ENCODE measurements at places on chromosomes 5 and 9. TPM values are rescaled to one million over a fixed set of nuclear protein-coding genes. Genes with fewer than 3 reads are reported as not detected.

- peaks cover 8% of the 10 kb centered on the region for H3K4me1 ChIP-seq
- no peaks in the 10 kb centered on the region for H3K27me3 ChIP-seq
- no peaks in the 10 kb centered on the region for H3K36me3 ChIP-seq
- no peak overlapping the region for H3K27ac ChIP-seq
- DNase-seq, result no peak
- no peak overlapping the region for H3K4me3 ChIP-seq
These were observed 135.4 kb upstream of the TAS2R1 start for GRCh38 chr5:9765419-9766140.

DNA sequence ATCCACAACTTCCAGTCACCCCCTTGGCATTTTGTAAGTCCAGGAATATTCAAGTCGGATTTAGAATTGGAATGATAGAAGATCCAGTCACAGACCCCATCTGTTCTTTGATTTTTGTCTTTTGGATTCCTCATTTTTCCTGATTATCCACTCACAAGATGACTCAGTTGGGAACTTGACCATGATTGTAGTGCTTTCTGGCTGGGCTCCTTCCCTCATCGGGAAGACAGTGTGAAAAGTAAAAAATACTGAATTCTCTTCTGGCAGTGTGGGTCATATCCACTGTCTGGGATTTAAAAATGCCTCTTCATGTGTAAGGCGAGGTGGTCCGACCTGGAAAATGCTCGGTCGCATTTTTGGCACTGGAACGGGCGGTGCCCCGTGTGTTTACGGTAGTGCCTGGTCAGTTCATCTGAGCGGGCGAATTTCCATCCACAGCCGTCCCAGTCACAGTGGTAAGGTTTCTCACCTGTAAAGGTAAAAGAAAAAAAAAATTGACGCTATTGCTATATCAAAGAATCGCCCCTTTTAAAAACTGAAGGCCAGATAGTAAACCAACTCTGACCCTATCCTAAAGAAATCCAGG is 4.0 kb downstream of the KLF4 start:
- H3K27me3 ChIP-seq, result peaks cover 45% of the 10 kb centered on the region
- no peak overlapping the region for H3K4me3 ChIP-seq
- peaks cover 17% of the 10 kb centered on the region for H3K4me1 ChIP-seq
- H3K27ac ChIP-seq, result no peak overlapping the region

DNA sequence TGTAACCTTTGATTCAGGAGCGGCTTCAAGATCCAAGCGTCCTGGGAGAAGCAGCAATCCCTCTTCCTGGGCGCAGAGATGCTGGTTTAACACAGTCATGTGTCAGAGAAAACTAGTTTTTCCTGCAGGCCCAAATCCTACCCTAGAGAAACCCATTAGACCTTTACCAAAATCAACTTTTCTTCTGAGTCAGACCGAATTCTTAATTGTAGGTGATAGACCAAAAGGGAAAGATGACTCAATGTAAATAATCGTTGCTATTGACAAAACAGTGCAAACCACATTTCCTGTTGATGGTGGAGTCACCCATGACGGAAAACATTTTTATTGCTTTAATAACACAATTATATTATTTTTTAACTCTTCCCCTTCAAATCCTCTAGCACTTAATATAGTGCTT is 40.1 kb downstream of the SLC1A1 start:
- H3K4me3 ChIP-seq, result no peak overlapping the region
- no peak overlapping the region for H3K27ac ChIP-seq
- no peaks in the 10 kb centered on the region for H3K27me3 ChIP-seq
- no peaks in the 10 kb centered on the region for H3K36me3 ChIP-seq
- DNase-seq, result no peak
- H3K4me1 ChIP-seq, result no peaks in the 10 kb centered on the region

GRCh38 chr5:66306105-66306843 is 162.2 kb downstream of the SREK1 start:
- no peak overlapping the region for H3K27ac ChIP-seq
- H3K4me3 ChIP-seq, result no peak overlapping the region
- DNase-seq, result no peak
- no peaks in the 10 kb centered on the region for H3K4me1 ChIP-seq
- H3K27me3 ChIP-seq, result peaks cover 36% of the 10 kb centered on the region

- H3K36me3 ChIP-seq, result peaks cover 57% of the 10 kb centered on the region
- peak overlapping the region; percentile 65 for H3K27ac ChIP-seq
- no peak for DNase-seq
- H3K4me3 ChIP-seq, result no peak overlapping the region
- peaks cover 42% of the 10 kb centered on the region for H3K4me1 ChIP-seq
- no peaks in the 10 kb centered on the region for H3K27me3 ChIP-seq
These were observed 9.2 kb downstream of the ENC1 start for GRCh38 chr5:74631081-74631953.

- no peaks in the 10 kb centered on the region for H3K27me3 ChIP-seq
- no peak overlapping the region for H3K27ac ChIP-seq
- peaks cover 4% of the 10 kb centered on the region for H3K36me3 ChIP-seq
- peaks cover 30% of the 10 kb centered on the region for H3K4me1 ChIP-seq
These were observed 433.4 kb upstream of the TNC start for GRCh38 chr9:115551396-115551795.

GRCh38 chr9:113646491-113646890 is 183.0 kb downstream of the RGS3 start:
- no peak overlapping the region for H3K27ac ChIP-seq
- H3K4me1 ChIP-seq, result peaks cover 7% of the 10 kb centered on the region
- H3K36me3 ChIP-seq, result no peaks in the 10 kb centered on the region

- no peaks in the 10 kb centered on the region for H3K36me3 ChIP-seq
- H3K27ac ChIP-seq, result no peak overlapping the region
- peaks cover 9% of the 10 kb centered on the region for H3K27me3 ChIP-seq
These were observed 25.1 kb downstream of the PAPPA start for GRCh38 chr9:116178481-116179211.

DNA sequence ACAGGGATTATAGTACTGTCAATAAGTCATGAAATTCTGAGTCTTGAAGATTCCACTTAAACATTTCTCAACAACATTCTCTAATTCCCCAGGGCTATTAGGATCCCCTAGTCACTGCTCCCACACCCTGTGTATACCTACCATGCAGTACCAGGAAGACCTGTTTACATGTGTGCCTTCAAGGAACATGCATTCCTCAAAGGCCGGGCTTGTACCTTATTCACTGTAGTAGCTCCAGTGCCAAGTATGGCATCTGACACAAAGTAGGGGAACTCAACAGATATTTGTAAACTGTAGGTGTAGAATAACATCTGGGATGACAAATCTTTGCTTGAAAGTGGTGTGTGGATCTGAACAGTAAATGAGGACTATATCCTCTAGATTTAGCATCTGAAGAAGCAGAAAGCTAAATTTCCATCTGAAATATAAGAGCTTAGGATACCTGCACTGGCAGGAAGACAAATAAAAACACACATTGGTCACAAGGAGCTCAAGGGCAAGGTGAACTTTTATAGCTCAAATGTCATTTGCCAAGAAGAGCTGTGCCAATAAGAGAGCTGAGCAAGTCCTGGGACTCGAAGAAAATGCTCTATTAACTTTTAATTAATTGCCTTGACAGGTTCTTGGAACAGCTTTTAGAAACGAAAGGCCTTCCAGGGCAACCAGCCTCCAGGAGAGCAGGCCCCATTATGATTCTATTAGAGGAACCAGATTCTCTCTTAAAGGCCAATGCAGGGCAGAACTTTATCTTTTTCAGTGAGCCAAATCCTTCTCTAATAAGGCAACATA is 52.3 kb upstream of the MYOT start:
- H3K36me3 ChIP-seq, result no peaks in the 10 kb centered on the region
- no peak for DNase-seq
- peak overlapping the region; percentile 9 for H3K27ac ChIP-seq
- H3K4me1 ChIP-seq, result peaks cover 14% of the 10 kb centered on the region
- no peaks in the 10 kb centered on the region for H3K27me3 ChIP-seq

DNA sequence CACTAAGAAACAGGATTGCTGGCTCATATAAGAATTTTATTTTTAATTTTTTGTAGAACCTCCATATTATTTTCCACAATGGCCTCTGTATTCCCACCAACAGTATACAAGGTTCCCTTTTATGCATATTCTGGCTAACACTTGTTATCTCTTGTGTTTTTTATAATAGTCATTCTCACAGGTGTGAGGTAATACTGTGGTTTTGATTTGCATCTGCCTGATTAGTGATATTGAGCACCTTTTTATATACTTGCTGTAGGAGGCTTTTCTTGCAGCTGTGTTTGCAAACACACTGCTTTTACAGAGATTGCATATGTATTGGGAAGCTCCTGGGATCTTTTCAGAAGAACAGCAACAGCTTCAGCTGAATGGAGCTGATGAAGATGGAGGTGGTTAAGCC is 164.8 kb downstream of the DEPDC1B start:
- H3K36me3 ChIP-seq, result no peaks in the 10 kb centered on the region
- H3K4me3 ChIP-seq, result no peak overlapping the region
- H3K27ac ChIP-seq, result no peak overlapping the region
- no peak for DNase-seq
- H3K27me3 ChIP-seq, result no peaks in the 10 kb centered on the region
- H3K4me1 ChIP-seq, result peaks cover 28% of the 10 kb centered on the region

- no peak for DNase-seq
- peak overlapping the region; percentile 61 for H3K27ac ChIP-seq
- peaks cover 23% of the 10 kb centered on the region for H3K4me1 ChIP-seq
- H3K27me3 ChIP-seq, result no peaks in the 10 kb centered on the region
These were observed 126.1 kb upstream of the HAND1 start for GRCh38 chr5:154603953-154604679.

DNA sequence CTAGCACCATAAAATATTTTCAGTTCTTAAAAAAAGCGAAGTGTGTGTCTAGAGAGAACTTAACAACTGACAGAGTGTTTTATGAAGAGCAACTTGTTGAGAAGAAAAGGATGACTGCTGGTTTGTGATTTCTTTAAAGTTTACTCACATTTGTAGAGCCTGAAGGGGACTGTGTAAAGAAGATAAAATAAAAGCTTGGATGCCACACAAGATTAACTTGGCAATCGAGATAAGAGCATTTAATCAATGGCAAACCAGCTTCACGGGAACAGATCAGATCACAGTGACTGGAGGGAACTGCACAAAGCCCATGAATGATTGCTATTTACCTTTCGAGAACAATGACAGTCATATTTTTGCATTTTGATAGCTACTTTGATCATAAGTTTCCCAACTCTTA is 2013.1 kb upstream of the CDH9 start:
- H3K27ac ChIP-seq, result peak overlapping the region; percentile 66
- H3K36me3 ChIP-seq, result no peaks in the 10 kb centered on the region
- H3K4me3 ChIP-seq, result no peak overlapping the region

DNA sequence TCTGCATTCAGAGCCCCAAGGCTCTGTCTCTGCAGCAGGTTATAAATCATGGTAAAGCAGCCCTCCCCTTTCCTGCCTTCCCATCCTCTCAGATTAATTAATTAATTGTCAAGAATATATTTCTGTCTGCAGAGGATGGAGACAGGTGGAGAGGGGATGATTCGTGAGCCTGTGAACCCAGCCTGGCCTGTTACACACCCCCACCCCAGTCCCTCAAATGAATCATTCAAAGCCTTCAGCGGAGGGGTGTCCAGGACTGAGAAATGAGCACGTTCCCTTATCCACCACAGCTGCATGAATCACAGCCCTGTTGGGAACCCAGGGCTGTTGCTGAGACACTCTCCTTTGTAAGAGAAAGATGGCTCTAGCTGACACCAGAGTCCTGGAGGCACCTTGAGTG is 56.0 kb downstream of the NIPAL4 start:
- peak overlapping the region; percentile 41 for H3K27ac ChIP-seq
- no peaks in the 10 kb centered on the region for H3K27me3 ChIP-seq
- no peak overlapping the region for H3K4me3 ChIP-seq
- no peak for DNase-seq

- no peak for DNase-seq
- H3K27me3 ChIP-seq, result peaks cover 3% of the 10 kb centered on the region
- no peaks in the 10 kb centered on the region for H3K4me1 ChIP-seq
- H3K27ac ChIP-seq, result no peak overlapping the region
These were observed 114.1 kb downstream of the JAKMIP2 start for GRCh38 chr5:147668385-147668784.

DNA sequence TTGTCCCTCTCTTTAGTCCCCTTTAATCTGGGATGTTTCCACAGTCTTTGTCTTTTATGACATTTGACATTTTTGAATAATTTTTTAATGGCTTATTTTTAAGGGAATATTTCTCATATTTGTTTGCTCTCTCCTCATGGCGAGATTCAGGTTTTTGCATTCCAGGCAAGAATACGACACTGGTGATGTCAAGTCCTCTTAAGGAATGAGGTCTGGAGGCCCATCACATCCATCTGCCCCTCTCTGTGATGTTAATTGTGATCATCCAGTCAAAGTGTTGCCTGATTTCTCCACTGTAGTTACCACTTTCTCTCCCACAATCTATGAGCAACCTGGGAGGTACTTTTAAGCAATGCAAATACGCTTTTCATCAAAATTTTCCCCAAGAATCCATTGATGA is 193.2 kb downstream of the MAST4 start:
- H3K36me3 ChIP-seq, result no peaks in the 10 kb centered on the region
- DNase-seq, result no peak
- peaks cover 3% of the 10 kb centered on the region for H3K27me3 ChIP-seq
- no peak overlapping the region for H3K4me3 ChIP-seq
- no peak overlapping the region for H3K27ac ChIP-seq

- no peaks in the 10 kb centered on the region for H3K27me3 ChIP-seq
- H3K36me3 ChIP-seq, result no peaks in the 10 kb centered on the region
- DNase-seq, result no peak
- no peak overlapping the region for H3K27ac ChIP-seq
- peaks cover 23% of the 10 kb centered on the region for H3K4me1 ChIP-seq
These were observed 1185.5 kb upstream of the WWC1 start for GRCh38 chr5:167105941-167106340.

- peaks cover 5% of the 10 kb centered on the region for H3K4me1 ChIP-seq
- H3K27me3 ChIP-seq, result no peaks in the 10 kb centered on the region
These were observed 137.8 kb downstream of the AGTPBP1 start for GRCh38 chr9:85603936-85604335.

The CRHBP gene
- total RNA-seq, result 5.3 TPM

The PCDHGC4 gene
- total RNA-seq, result 5.2 TPM

The GPR151 gene
- total RNA-seq, result not detected

The CCDC180 gene
- total RNA-seq, result 17.7 TPM

The SLC35A4 gene
- total RNA-seq, result 62.2 TPM

The SPINK6 gene
- total RNA-seq, result not detected

The PTGER4 gene
- total RNA-seq, result 40.0 TPM

Data from mesothelial cell of epicardium (in vitro differentiated cells).